Stimulated activated CD8-positive, alpha-beta memory T cell treated with anti-CD3 and anti-CD28 coated beads, Interleukin-7, amount 100 ng/mL, for 1 hour (primary cell): ENCODE measurements at places on chromosomes 1 and 21.

GRCh38 chr1:21669258-21670058 is at the start of gene RAP1GAP:
Gene RAP1GAP, minus strand, starts transcription at chr1:21669357. Its CDS starts 49,325 bp downstream, at chr1:21620032.
- no peak for DNase-seq

- no peak for DNase-seq
These were observed 55.9 kb downstream of the RRAGC start for GRCh38 chr1:38803647-38804046.

- no peak for DNase-seq
These were observed 101.1 kb upstream of the JUN start for GRCh38 chr1:58884706-58885661.

DNA sequence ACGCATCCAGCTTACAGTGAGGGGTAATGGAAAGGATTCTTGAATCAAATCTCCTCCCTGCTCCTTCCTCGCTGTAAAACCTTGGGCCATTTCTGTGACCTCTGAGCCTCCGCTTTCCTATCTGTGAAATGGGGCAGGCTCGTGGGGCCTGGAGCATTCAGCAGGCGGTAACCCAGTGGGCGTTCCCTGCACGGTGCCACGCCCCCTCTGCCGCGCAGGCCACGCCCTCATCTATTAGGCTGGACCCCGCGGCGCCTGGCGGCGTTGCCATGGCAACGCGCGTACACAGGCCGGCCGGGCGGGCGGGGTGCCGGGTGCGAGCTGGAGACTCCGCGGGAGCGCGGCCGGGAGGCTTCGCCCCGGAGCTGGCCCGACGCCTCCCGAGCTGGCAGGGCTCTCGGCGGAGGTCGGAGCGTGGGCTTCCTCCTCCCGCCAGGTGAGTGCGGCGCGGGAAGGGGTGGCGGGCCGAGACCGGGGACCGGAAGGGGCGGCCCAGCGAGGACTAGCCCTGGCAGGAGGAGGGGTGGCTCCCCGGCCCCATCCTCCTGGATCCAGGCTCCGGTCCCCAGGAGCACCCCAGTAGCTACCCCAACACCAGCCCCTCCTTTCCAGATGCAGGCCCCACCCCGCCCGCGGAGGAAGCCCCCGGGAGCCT is at the start of gene FHAD1:
FHAD1 (plus strand) TSS at position 264 of the 655 bp plus-strand sequence. CDS start 4,562 bp downstream, outside the sequence.
- DNase-seq = no peak

DNA sequence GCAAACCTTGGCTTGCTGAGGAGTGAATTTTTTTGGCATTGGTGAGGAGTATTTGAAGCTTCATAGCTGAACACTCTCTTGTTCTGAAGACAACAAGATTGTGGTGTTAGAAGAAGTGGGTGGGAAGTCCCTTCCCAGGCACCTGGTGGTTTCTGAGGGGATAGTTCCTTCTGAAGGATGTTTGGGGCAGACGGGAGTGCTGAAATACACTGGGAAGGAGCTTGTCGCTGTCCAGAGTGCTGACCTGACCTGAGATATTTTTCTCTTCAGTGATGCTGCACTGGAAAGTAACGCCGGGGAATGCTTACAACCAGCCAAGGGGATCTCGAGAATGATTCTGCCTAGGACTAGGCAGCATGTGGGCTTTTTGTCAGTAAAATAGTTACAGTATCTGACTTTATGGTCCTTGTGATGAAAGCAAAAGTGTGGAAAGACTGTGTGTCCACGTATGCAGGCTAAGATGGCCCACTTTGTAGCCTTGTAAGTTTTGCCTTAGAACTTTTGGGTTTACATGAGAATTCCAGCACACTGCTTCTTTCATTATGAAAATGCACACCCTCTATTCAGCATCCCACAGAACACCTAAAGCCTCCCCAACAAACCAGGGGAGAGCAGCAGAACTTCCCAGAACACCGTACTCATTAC is 33.1 kb upstream of the NFASC start:
- DNase-seq = no peak

- DNase-seq = no peak
These were observed 58.6 kb upstream of the TMPRSS2 start for GRCh38 chr21:41566500-41567014.

- no peak for DNase-seq
These were observed 420.6 kb upstream of the DAB1 start for GRCh38 chr1:57844382-57844980.
